NCI-H446 treated with DMSO at 0.1 percent for 48 hours (cell line): ENCODE measurements at places on chromosomes 16 and 17.
A peak's percentile ranks its signal among the peaks of the same experiment; 100 is the strongest.

DNA sequence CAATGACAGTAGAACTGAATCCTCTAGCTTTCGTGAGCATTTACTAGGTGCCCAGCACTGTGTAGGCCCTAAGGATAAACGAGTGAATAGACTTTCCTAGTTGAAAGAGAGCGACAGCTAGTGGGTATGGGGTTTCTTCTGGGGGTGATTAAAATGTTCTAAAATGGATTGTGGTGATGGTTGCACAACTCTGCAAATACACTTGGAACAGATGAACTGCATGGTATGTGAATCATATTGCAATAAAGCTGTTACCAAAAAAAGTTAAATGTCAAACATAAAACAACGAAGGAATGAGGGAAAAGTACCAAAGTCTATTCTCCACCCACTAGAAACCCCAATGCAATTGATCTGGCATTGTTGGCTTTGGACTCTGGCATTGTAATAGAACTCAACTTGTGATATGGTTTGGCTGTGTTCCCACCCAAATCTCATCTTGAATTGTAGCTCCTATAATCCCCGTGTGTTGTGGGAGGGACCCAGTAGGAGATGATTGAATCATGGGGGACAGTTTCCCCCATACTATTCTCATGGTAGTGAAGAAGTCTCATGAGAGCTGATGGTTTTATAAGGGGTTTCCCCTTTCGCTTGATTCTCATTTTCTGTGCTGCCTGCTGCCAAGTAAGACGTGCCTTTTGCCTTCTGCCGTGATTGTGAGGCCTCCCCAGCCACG lies 70.5 kb downstream of the MARF1 start:
- DNase-seq: no peak

GRCh38 chr17:78665952-78666920 lies 89.0 kb upstream of the DNAH17 start:
- no peak for DNase-seq

DNA sequence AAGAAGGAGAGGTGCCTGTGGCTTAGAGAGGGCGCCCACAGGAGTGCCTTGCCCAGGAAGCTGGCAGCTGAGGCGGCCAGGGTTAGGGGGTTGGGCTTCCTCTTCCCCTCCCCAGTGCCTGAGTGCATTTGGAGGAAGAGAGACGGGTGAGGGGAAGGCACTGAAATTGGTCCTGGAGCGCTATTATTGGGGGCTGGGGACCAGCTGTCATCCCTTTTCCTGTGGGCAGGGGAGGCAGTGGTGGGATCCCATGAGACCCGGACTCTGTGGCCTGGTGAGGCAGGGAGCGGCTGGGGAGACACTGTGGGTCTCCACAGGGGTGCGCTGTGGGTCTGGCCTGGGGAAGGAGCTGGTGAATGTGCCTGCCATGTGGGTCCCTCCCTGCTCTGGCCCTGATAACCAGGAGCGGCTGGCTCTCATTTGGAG lies 259.7 kb downstream of the SEC14L1 start:
- DNase-seq: peak; percentile 33

DNA sequence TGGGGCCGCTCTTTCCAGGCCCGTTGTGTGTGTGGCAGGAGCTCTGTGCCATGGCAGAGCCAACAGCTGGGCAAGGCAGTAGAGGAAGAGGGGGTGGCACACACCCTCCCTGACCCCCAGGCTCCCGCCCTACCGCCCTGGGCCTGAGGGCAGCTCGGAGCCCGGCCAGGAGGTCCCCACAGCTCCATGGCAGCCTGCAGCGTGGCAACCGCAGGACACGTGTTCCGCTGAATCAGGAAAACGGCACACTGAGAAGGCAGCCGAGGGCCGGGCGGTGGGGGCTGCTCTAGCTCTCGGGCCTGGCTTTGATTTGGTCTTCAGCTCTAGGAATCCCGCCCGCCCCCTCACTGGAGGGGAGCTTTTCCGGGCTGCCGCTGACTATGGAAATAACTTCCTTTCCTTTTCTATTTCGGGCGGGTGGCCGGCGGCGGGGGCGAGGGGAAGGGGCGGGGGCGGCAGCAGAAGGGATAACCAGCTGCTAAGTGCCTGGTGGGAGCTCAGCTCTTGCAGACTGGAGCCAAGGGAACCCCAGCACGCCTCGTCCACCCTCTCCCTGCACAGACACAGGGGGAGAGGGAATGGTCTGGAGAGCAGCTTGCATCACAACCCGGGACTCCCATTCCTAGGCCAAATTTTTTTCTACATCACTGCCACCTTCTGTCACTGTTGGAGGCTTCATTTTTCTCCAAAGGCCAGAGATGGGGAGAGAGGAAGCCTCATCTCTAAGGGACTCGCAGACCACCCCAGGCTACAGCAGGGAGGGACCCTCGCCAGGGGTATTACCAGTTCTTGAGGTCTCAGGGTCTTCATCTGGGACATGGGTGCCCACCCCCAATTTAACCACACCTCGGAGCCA lies 24.8 kb upstream of the MRPS23 start:
- DNase-seq: peak; percentile 94

DNA sequence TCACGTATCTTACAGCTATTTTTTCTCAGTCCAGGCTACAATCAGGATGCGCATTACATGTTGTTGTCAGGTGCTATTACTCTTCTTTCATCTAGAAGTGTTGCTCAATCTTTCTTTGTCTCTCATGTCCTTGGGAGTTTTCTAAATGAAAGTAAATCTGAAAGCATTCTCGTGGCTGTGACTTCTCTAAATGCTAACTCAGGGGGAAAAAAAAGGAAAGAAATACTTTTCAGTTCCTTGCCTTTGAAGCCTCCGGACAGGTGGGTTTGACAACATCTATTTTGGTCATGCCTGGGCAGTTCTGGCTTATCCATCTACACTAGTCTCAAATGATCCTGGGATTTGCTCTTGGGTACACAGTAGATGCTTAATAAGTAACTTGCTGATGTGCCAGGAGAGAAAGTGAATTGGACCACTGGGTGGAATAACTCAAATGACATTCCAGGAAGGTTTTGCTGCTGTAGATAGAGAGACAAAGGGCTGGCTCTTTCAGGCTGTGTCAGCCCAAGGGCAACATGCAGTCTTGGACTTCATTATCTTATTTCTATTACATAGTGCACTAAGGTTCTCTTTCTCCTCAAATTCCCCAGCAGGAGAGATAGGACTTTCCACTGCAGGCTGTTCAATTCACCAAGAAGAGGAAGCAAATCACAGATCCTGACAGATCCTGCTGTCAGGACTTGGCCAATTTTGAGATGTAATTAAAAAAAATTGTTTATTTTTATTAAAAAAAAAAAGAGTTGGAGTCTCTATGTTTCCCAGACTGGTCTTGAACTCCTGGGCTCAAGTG lies 63.6 kb upstream of the NFAT5 start:
- DNase-seq: no peak

GRCh38 chr16:67149276-67150046 lies 1.3 kb downstream of the B3GNT9 start:
- no peak for DNase-seq

- no peak for DNase-seq
Observed at GRCh38 chr16:35425270-35425669, 1965.9 kb downstream of the TP53TG3F start.

GRCh38 chr16:70250748-70251628 lies 752 bp downstream of the EXOSC6 start:
- no peak for DNase-seq

DNA sequence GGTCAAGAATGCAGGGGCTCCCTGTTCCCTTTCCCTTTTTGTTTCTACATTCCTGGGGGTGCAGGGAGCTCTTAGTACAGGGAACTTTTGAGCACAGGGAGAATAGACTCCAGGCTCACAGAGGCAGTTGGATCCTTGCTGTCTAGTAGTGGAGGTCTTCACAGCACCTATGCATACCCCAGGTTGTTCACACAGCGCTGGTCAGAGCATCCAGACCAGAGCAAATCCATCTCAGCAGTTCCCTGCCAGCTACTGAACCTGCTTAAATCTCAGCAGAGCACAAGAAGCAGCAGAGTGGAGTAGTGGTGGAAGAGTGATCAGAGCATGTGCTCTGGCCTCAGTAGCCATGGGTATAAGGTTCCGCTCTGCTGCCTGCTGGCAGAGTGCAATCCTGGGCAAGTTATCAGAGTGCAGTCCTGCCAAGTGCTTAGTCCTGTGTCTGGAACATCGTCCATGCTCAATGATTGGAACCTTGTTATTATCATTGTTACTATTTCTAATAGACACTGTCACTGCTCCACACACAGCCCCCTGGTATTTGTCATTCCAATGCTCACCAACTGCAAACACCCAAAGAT lies 220.4 kb downstream of the CBLN1 start:
- no peak for DNase-seq

DNA sequence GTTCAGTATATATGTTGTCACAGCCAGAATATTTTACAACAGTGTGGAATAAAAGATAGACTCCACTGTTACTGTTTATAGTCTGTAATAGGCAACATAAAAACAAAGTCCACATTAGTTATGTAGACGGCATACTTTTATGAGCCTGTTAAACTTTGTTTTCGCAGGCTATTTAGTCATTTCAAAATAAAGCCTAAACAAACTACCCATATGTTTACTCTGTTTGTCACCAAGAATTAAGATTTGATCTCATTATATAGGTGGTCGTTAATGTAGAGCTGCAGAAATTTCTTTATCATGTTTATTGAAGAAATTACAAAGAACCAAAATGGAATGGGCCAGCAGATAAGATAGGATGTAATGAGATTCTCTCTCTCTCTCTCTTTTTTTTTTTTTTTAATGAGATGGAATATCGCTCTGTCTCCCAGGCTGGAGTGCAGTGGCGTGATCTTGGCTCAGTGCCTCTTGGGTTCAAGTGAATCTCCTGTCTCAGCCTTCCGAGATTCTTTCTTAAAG lies 943.8 kb upstream of the SOX9 start:
- no peak for DNase-seq

DNA sequence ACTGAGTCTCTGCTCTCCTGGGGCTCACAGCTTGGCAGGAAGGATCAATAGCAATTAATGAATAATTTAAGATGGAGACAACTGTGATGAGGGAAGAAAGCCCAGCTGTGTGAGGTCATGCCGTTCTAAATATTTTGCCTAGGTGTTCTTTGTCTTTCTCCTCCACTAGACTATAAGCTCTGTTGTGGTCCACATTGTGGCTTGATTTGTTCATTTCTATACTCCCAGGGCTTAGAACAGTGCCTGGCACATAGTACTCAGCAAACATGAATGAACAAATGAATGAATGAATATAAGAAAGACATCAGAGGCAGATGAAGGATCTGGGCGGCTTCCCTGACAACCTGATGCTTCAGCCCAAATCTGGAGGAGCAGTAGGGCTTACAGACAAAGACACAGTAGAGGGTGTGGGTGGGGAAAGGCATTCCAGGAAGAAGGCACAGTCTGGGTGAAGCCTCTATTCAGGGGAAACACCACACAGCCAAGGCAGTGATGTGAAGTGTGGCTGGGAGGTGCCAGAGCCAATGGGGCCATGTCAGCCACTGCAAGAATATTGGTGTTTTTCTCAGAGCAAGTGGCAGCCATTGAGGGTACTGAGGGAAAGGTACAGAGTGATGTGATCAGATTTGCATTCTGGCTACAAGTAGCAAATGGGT lies 8.3 kb downstream of the CDH13 start:
- DNase-seq: no peak

GRCh38 chr16:77289331-77289809 lies 90.2 kb downstream of the SYCE1L start:
- DNase-seq: no peak

DNA sequence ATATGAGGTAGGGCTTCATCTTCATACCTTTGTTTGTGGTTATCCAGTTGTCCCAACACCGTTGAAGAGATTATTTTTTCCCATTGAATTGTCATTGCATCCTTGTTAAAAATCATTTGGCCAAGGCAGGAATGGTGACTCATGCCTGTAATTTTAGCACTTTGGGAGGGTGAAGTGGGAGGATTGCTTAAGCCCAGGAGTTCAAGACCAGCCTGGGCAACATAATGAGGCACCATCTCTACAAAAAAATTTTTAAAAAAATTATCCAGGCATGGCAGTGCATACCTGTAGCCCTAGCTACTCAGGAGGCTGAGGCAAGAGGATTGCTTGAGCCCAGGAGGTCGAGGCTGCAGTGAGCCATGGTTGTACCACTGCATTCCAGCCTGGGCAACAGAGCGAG lies 223.9 kb downstream of the TANC2 start:
- DNase-seq: no peak

DNA sequence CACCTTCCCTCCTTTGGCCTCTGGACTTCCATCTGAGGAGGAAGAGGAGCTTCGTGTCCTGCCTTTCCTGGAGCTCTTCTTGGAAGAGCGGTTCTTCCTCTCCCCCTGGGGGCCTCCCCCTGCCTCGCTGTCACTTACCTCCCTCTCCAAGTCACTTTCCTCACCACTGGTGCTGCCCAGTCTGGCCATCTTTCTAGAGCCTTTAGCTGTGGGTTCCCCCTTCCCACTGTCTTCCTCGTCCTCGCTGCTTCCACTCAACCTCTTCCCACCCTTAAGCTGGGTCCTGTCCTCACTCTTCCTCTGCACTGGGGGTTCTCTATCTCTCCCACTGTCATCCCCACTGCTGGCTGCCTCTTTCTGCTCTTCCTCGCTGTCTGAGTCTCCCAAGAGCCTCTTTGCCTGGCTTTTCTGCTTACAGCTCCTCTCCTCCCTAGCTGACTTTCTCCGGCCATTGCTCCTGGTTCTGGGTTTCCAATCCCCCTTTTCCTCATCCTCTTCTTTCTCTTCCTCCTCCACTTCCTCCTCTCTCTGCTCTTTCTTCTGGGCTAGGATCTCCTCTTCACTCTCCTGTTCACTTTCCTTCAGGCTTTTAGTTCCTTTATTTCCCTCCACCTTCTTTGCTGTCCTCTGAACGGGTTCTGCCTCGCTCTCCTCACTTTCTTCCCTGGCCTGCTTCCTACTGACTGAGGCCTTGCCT lies 1.4 kb downstream of the HIRIP3 start:
- DNase-seq: no peak

GRCh38 chr16:78528265-78528664 lies 428.8 kb downstream of the WWOX start:
- DNase-seq: no peak

DNA sequence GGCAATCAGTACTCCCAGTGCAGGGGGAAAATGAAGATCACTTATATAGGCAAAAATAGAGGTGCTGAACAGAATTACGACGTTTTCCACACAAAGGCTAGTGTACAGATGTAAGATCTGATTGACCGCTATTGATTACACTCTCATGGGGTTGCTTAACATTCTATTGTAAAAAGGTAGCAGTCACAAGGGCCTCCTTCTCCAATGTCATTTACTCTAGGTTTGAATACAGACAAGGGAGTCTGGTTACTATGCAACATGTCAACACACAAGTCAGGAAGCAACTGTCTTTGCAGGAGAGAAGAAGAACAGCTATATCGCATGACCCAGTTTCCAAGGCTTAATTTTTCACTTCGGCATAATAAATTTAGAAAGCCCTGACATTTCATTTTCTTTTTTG lies 7.9 kb downstream of the KRT37 start:
- no peak for DNase-seq

GRCh38 chr16:1777375-1778199 lies 4.7 kb upstream of the MRPS34 start:
- no peak for DNase-seq

GRCh38 chr16:57025941-57026777 lies 36.8 kb downstream of the NLRC5 start:
- no peak for DNase-seq
